ENCODE measurements at places on chromosomes 5 and 9. TPM values are rescaled to one million over a fixed set of nuclear protein-coding genes. Genes with fewer than 3 reads are reported as not detected.

TAF11L10 gene
- not detected for total RNA-seq

SLC27A4 gene
- 23.5 TPM for total RNA-seq

SPINK4 gene
- total RNA-seq = not detected

DCTN3 gene
- 36.9 TPM for total RNA-seq

THG1L gene
- 23.0 TPM for total RNA-seq

RORB gene
- total RNA-seq = 22.0 TPM

ZFP37 gene
- 3.6 TPM for total RNA-seq

ADAMTS13 gene
- 2.1 TPM for total RNA-seq

PAPPA gene
- 80.5 TPM for total RNA-seq

IFNA2 gene
- total RNA-seq = not detected

PCDHGA11 gene
- 17.8 TPM for total RNA-seq

TIFAB gene
- 0.08 TPM for total RNA-seq

C5orf52 gene
- not detected for total RNA-seq

IFNK gene
- total RNA-seq = not detected

PCDHA9 gene
- 0.49 TPM for total RNA-seq

LCNL1 gene
- 15.3 TPM for total RNA-seq

SPARC gene
- 5,653 TPM for total RNA-seq

PPP2R2B gene
- total RNA-seq = 1.6 TPM

FGFR4 gene
- total RNA-seq = 0.74 TPM

SLC1A3 gene
- 3.7 TPM for total RNA-seq

TICAM2 gene
- total RNA-seq = 9.1 TPM

IFNA10 gene
- total RNA-seq = not detected

NEUROG1 gene
- not detected for total RNA-seq

CARTPT gene
- total RNA-seq = not detected

GFRA3 gene
- not detected for total RNA-seq

LHX3 gene
- total RNA-seq = not detected

CDHR2 gene
- total RNA-seq = not detected

C7 gene
- 2.4 TPM for total RNA-seq

CHD1 gene
- total RNA-seq = 44.4 TPM

NUTM2F gene
- not detected for total RNA-seq

IGFBPL1 gene
- total RNA-seq = not detected

C9orf153 gene
- 0.45 TPM for total RNA-seq

MARCOL gene
- not detected for total RNA-seq

LCN10 gene
- not detected for total RNA-seq

SLC45A2 gene
- 0.09 TPM for total RNA-seq

ZNF300 gene
- 8.1 TPM for total RNA-seq

PCDHGB4 gene
- 17.4 TPM for total RNA-seq

PCDHGB6 gene
- 3.8 TPM for total RNA-seq

PCDHGA2 gene
- 3.9 TPM for total RNA-seq

LHX6 gene
- not detected for total RNA-seq

CATSPER3 gene
- total RNA-seq = 0.09 TPM

ROPN1L gene
- not detected for total RNA-seq

FBXW5 gene
- 139 TPM for total RNA-seq

ADAMTS2 gene
- total RNA-seq = 25.8 TPM

TBCA gene
- 344 TPM for total RNA-seq

TAS2R1 gene
- not detected for total RNA-seq

SLC22A5 gene
- 6.5 TPM for total RNA-seq

GFI1B gene
- not detected for total RNA-seq
